Stimulated activated CD4-positive, alpha-beta T cell treated with anti-CD3 and anti-CD28 coated beads, Interleukin-2, amount 100 ng/mL, for 24 hours (primary cell): ENCODE measurements at places on chromosomes 16 and 17.

DNA sequence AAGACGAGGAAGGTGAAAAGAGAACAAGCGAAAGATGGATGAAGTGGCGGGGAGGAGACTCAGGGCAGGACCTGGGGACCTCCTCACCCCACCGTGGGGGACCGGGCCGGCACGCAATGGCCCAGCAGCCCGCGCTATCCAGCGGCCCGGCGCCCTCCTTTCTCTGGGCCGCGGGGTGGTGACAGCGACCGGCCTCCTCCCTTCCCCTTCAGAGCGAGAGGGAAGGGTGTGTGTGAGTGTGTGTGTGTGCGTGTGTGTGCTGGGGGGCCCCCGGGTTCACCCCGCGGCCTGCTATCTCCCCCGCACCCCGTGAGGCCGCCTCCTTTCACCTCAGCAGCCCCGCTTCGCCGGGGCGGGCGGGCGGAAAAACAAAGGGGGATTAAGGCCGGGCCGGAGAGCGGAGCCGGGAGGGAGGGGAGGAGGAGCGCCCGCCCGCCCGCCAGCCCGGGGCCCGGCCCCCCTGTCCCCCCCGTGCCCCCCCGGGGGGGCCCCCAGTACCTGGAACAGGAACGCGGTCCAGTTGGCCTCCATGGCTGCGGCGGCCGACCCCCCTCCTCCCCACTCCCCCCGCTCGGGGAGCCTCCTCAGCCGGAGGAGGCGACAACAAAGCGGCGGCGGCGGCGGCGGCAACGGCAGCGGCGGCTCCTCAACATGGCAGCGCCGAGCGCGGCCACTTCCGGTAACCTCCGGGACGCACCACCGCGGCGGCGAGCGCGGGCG is at the start of gene VEZF1:
Gene VEZF1, minus strand, starts transcription at position 674 of the 720 bp plus-strand sequence. Its CDS starts 143 bp downstream, at position 531.
- DNase-seq: peak; percentile 79

DNA sequence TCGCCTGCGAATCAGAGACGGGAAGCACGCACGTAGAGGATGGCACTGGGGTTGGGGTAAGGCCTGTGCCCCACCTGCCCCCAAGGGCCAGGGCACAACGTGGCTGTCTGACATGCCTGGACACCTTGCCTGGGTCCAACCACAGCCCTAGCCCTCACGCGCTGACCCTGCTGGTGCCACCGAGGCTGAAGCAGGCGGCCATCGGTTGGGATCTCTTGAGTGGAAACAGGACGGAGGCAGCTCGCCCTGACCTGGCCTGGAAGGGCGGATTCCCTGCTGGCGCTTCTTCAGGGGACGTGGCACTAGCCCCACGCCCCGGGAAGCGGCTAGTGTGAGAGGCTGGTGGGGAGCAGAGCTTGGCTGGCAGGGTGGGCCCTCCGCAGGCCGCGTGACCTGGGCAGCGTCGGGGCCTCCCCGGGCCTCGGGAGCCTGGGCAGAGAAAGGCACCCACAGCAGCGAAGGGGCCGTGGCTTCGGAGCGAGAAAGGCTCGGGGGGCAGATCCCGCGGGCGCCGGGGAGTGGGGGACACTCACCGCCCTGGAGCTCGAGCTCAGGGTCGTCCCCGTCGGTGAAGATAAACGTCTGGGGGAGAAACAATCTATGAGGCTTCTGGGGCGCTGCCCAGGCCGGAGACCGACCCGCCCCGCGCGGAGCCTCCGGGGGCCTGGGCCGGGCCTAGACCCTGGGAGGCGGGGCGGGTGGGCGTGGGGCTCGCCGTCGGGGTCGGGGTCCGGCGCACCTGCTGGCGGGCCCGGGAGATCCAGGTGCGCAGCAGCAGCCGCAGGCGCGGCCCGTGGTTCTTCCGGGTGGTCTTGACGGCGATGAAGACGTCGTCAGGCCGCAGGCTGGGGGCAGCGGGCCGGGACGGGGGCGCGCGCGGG is 610 bp downstream of the RFNG start:
- no peak for DNase-seq

DNA sequence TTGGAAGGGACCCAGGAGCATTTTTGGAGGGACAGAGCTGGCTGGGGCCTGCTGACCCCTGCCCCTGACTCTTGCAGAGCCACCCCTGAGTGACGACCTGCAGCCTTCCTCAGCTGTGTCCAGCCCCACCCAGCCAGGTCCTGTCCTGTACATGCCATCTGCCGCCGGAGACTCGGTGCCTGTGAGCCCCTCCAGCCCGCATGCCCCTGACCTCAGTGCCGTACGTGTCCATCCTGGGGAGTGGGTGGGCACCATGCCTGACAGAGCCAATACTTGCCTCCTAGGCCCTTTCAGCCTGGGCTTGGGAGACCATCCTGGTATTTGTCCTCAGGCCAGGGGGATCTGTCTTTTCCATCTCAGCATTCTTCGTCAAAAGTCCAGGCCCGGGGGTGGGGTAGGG is 27.5 kb downstream of the UNC13D start:
- no peak for DNase-seq

DNA sequence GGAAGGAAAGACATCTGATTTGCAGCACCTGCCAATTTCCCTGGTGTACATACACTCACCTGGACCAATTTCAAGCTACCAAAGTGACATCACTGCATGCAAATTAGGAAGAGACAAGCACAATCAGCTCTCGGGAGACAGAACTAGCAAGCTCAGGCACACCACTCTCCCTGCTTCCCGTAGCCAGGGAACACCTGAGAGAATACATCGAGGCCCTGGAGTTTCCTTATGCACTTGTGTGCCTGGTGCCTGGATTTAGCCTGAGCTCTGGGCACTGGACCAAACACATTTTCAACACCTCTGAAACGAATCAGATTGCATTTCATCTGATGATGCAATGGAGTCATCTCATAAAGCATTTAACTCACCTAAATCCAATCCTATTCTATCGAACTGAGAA is 110.5 kb downstream of the HS3ST2 start:
- no peak for DNase-seq

DNA sequence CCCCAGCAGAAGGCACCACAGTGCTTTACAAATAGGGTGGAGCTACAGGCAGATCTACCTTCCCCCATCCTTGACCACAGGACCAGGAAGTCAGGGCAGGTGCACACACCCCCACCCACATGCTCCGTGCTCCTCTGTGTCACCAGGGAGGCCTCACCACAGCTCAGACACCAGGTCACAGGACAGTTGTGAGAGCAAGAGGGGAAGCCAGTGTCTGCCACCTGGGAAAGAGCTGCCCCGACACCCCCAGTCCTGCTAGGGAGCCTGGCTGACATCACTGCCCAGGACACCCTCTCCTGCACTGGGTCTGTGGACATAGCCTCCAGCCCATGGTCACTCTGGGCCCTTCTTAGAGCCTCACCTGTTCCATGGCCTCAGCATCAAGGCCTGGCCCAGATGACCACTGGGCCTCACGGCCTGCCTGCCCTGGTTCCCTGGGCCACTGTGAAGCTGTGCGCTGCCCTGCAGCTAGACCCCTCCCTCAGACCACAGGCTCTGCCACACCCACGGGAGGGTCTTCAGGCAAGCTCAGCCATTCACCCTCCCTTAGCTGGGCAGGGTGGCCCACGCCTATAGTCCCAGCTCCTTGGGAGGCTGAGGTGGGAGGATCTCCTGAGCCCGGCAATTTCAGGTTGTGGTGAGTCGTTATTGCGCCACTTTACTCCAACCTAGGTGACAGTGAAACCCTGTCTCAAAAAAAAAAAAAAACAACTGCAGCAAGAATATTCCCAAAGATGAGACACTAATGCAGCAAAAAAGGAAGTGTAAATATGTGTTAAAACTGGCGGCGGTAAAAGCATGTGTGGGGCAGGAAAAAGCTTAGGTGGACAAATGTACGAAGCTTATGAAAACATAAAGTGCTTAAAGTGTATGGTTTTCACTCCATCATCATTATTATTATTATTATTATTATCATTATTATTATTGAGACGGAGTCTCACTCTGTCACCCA is 14.2 kb downstream of the POLR3K start:
- peak; percentile 35 for DNase-seq

DNA sequence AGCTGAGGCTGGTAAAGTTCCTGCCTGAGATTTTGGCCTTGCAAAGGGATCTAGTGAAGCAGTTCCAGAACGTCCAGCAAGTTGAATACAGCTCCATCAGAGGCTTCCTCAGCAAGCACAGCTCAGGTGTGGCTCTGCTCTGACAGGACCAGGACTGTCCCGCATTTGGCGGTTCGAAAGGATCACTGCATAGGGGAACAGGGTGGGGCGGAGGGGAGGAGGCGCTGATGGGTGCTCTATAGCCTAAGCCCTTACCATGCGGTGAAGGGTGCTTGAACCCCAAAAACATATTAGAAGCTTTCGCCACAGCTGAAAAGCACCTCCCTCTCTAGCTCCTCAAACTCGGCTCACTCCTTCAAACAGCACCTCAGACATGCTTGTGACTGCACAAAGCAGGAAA is 29.9 kb upstream of the ENDOV start:
- no peak for DNase-seq

DNA sequence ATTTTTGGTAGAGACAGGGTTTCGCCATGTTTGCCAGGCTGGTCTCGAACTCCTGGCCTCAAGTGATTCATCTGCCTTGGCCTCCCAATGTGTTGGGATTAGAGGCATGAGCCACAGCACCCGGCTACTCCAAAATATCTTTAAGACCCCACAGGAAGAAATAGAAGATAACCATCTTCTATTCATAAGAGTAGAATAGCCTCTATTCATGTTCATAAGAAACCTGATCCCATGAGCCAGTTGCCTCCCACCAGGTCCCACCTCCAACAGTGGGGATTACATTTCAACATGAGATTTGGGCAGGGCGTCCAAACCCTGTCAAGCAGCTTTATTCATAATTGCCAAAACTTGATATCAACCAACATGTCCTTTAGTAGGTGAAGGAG is 13.9 kb upstream of the TMC7 start:
- DNase-seq: no peak
